D341Med (cell line): ENCODE measurements at places on chromosomes 3 and 15.

- DNase-seq: no peak
These were observed 24.2 kb downstream of the PPM1L start for GRCh38 chr3:160780245-160780644.

DNA sequence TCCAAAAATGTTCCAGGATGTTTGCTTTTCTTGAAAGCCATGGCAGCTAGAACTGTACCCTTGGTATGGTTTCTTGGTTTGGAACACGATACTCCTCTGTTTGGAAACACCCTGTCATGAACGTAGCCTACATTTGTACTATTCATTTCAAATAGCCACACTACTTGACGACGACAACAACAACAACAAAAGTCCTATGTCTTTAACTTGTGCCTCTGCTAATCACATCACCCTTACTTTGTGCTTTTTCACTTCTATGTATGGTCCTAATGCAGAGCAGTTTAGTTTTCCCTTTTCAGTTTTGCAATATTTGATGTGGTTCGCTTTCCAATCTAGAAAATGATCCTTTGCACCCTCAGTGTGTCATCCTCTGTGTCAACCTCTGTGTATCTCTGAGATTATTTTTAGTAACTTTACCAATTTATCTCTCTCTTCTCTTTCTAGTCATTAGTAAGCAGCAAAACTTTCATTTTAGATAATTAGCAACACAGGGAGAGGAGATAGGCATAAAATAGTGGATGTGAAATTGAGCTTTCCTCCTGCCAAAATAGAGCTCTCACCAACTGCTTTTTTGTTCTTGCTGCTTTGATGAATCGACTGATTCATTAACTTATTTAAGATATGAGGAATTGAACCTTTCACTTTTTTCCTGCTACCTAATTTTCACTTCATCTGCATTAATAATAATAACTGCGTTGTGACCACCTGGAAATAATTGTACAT is 44.1 kb upstream of the TP63 start:
- no peak for DNase-seq

GRCh38 chr3:32432045-32432710 is 40.5 kb downstream of the CMTM7 start:
- DNase-seq: no peak

DNA sequence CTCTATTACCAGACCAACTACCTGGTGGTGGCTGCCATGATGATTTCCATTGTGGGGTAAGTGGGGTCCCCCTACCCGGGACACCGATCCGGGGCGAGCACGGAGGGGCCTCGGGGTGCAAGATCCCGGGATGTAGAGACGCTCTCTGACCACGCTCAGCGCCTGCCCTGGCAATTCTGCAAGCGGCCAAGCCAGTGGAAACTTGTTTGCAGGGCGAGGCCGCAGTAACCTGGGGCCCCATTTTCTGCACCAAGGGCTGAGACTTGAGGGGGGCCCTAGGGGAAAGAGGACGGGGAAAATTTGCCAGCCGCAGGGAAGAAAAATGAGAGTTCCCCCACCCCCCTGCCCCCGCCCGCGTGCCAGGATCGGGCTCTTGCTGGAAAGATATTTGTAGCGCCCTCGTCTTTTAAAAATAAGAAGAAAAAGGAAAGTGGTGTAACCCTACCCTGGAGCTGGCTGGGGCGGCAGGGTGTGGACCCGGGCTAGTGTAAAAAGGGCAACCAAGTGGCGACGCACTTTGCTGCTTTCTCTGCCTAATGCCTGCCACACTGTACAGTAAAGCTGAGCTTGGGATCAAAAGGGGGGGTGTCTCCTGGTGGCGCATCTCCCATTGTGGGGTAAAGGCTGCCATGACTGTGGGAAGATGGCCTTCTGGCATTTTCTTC is 563 bp downstream of the ARL6IP5 start:
- DNase-seq: peak; percentile 48

DNA sequence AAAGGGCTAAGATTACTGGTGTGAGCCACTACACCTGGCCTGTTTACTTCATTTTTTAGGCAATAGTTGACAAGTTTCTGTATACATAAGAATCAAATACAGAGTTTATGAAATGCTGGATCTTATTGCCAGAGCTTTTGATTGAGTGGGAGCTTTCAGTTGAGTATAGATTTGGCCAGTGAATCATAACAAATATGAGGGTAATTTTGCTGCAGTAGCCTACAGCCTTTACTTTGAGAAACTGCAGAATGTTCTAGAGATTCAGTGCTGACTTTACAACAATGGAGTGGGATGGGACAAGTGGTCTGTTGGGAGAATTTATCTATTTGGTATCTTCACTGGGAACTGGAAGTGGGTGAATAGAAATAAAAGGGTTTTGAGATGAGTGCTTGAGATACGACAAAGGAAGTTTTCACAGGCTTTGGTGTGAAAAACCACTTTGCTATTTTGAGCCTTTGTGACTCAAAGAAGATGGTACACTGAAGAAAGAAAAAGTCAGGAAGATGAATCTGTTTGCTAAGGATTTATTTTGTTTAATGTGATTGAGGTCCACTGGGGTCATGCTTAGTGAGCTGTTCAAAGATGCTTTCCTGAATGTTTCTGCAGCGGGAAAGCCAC is 227.8 kb downstream of the UBE2E2 start:
- DNase-seq: no peak
